Activated T-helper 9 cell treated with anti-CD3 and anti-CD28 coated beads, Interleukin-2, amount 50 U/mL, for 16 hours (primary cell): ENCODE measurements at places on chromosomes 1 and 21.

- no peak for DNase-seq
Measured at GRCh38 chr1:10586125-10586524, 111.4 kb downstream of the PEX14 start.

- no peak for DNase-seq
Measured at GRCh38 chr1:96281491-96281890, 440.1 kb upstream of the PTBP2 start.

DNA sequence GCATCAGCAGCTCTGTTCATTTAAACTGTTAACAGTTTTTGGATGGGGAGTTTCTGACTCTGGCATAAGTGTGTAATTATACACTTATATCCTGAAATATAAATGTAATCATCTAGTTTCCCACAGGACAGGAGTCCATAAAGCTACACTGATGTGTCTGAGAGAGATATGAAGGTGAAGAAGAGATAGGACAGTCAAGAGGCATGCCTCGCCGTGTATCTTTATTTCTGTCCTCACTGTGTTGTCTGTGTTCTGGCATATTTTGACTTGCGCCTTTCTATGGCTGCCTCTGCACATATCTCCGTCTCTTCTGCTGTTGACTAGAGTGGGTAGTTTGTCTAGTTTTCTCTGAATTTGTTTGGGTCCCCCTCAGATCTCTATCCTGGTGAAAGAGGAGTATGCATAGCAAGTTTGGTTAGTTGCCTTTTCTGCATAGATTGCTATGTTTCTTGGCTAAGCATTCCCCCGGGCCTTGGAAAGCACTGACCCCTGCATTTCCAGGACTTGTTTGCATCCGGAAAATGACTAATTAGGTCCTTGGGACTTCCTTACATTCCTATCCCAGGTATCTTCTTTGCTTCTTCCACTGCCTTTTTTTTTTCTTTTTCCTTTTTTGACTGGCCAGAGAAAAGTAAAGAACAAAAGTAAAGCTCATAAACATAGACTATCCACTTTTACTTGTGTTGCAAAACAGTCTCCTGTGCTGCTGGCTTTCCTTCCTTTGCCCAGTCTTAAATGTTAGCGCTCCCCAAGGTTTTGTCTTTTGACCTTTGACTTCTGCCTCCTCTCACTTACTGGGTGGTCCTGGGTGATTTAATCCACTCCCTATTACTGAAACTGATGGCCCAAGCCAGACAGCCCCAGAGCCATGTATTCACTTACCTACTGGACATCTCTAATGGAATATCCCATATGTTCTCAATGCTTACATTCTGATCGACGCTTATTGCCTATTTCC lies 27.6 kb upstream of the CNN3 start:
- no peak for DNase-seq

DNA sequence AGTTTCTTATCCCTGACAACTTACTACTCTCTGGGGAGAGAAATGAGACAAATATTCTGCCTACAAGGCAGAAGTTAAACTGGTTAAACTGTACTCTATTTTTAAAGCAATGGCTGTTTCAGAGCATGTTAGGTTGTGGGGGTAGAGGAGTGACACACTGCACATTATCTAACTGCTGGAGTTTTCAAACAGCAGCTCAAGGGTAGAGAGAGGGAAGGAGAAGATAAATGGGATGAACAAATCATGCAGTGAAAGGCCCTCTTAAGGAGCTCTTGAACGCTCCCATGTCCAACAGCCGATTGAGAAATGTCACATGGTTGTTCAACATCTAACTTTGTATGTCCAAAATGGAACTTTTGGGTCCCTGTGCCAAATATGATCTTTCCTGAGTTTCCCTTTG lies 14.0 kb upstream of the IFI44L start:
- DNase-seq: no peak

DNA sequence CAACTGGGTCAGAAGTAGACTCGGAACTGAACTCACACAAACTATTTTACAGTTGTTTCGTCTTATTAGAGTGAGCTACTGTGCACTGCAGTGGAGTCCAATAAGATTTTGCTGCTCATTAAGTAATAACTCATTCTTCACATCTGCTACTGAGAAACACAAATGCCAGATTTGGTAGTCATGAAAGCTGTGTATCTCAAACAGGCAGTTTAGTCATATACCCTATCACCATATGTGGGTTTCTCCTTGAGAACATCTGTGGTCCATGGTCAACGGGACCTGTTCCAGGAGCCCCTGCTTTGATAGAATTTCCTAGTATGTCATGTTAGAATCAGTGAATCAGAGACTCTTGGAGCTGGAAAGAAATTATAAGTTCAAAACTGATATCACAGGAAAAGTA lies 60.4 kb downstream of the ALG14 start:
- no peak for DNase-seq

DNA sequence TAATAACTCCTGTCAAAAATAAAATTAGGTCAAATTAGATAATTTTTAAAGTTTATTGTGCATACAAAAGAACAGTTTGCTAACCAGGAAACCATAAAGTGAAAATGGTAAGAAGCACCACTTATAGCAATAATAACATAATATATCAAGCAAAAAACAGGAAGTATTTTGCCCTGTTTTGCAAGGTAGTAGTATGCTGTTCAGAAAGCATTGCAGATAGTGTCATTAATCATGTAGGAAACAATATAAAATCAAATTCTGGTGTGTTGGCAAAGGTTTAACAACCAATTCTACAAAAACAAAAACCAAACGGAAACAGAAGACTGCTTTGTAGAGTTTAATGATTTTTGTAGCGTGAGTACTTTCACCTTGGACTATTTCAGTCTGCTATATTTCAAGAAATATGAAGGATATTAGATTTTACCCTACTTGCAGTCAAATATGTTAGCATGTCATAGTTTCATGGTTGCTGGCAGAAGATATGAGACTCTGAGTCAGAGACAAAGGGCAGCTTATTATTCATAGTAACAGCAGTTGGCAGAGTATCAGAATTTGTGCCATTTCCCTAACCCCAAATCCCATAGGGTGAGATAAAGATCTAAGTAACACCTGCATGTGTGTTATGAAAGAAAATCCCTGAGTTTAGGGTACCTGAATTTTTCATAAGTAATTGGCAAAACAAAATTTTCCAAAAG lies 729.0 kb upstream of the BRINP3 start:
- no peak for DNase-seq

DNA sequence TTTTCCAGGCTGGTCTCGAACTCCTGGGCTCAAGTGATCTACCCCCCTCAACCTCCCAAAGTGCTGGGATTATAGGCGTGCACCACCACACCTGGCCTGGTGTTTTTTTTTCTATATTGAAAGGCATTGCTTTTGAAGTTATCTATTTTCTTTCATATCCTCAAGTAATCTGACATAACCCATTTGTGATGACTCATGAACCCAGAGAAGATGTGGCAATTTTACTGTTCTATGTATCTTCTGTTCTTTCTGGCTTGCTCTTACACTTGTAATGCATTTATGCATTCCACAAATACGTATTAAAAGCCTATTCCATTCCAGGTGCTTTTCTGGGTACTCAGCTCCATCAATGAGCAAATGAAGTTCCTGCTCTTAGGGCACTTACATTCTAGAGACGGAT lies 29.9 kb upstream of the ERRFI1 start:
- no peak for DNase-seq

DNA sequence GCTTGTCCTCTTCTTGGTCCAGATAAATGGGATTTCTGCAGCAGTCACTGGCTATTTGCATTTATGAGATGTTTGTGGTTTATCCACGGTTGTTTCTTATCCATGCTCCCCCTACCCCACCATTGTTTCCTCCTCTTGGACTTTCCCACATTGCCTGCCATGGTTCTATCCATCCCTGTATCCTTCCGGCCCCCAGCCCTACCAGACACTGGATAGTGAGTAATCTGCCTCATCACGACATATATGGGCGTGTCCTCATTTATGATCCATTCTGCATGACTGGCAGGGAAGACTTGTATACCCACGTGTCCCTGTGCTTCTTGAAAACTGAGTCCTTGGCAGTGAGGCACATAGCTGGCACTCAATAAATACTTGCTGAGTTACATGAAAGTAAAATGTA lies 40.1 kb downstream of the CACNA1S start:
- DNase-seq: no peak

GRCh38 chr1:179826626-179827280 lies 50.9 kb downstream of the TOR1AIP2 start:
- DNase-seq: no peak

DNA sequence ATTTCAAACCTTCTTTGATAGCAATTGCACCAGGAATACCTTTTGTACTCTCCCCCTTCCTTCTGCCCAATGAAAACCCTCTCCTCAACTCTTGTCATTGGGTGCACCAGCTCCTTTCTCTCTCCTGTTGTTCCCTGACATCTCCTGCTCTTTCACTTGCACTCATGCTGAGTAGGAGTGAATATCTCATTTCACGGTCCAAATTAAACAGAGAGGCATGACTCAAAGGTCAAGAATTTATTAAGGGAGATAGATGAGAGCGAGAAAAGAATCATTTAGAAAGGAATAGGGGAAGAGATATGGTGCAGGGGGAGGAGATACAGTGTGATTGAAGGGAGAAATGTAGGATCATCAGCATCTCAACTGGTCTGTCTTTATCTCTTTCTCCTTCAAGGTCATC lies 22.1 kb downstream of the AIM2 start:
- no peak for DNase-seq
